ENCODE measurements at places on chromosomes 16 and 17. TPM values are rescaled to one million over a fixed set of nuclear protein-coding genes. Genes with fewer than 3 reads are reported as not detected.

GRCh38 chr16:89268585-89268984 is 51.1 kb downstream of the ZNF778 start:
- DNase-seq = no peak
- H3K36me3 ChIP-seq = peaks cover 38% of the 10 kb centered on the region
- no peak overlapping the region for H3K27ac ChIP-seq
- no peak overlapping the region for H3K4me3 ChIP-seq
- H3K27me3 ChIP-seq = no peaks in the 10 kb centered on the region

The PLEKHM1 gene
- total RNA-seq = 33.1 TPM

The MED1 gene
- total RNA-seq = 63.7 TPM

GRCh38 chr16:24988593-24989338 is 26.4 kb downstream of the ARHGAP17 start:
- H3K4me1 ChIP-seq = peaks cover 42% of the 10 kb centered on the region
- no peak for DNase-seq
- no peak overlapping the region for H3K27ac ChIP-seq
- H3K36me3 ChIP-seq = no peaks in the 10 kb centered on the region
- H3K4me3 ChIP-seq = no peak overlapping the region
- H3K27me3 ChIP-seq = no peaks in the 10 kb centered on the region

- H3K27ac ChIP-seq = peak overlapping the region; percentile 54
- H3K36me3 ChIP-seq = peaks cover 35% of the 10 kb centered on the region
- peaks cover 30% of the 10 kb centered on the region for H3K4me1 ChIP-seq
- peak overlapping the region; percentile 80 for H3K4me3 ChIP-seq
Measured at GRCh38 chr17:41967921-41968578, 1.5 kb downstream of the CNP start.

The TBC1D3G gene
- total RNA-seq = not detected

The SLC35G6 gene
- total RNA-seq = not detected

- H3K36me3 ChIP-seq = no peaks in the 10 kb centered on the region
- H3K27me3 ChIP-seq = peaks cover 19% of the 10 kb centered on the region
- peaks cover 4% of the 10 kb centered on the region for H3K4me1 ChIP-seq
- no peak for DNase-seq
- H3K27ac ChIP-seq = no peak overlapping the region
Measured at GRCh38 chr16:82059161-82059982, 24.3 kb downstream of the HSD17B2 start.

The TNFRSF17 gene
- not detected for total RNA-seq

The TP53TG3C gene
- total RNA-seq = not detected

GRCh38 chr16:15874745-15875314 is 13.6 kb downstream of the CEP20 start:
- H3K4me1 ChIP-seq = peaks cover 14% of the 10 kb centered on the region
- no peak overlapping the region for H3K27ac ChIP-seq
- peaks cover 51% of the 10 kb centered on the region for H3K36me3 ChIP-seq
- H3K27me3 ChIP-seq = no peaks in the 10 kb centered on the region

The MT1E gene
- 181 TPM for total RNA-seq

- H3K36me3 ChIP-seq = no peaks in the 10 kb centered on the region
- DNase-seq = no peak
- H3K27me3 ChIP-seq = no peaks in the 10 kb centered on the region
- H3K4me1 ChIP-seq = peaks cover 11% of the 10 kb centered on the region
- no peak overlapping the region for H3K27ac ChIP-seq
Measured at GRCh38 chr16:23119570-23119969, 29.7 kb downstream of the USP31 start.

Data from activated T-helper 2 cell treated with anti-CD3 and anti-CD28 coated beads, Interferon-gamma antibody, Interleukin-2, Interleukin-4, amounts not matched to agents 10 μg/mL and 5 μg/mL and 100 μg/mL, durations not matched to agents 14 hours and 24 hours and 36 hours (primary cell).